Suppressor macrophage (primary cell): ENCODE measurements at places on chromosomes 16 and 17.

- peak; percentile 53 for DNase-seq
Observed at GRCh38 chr16:89918453-89919347, at the start of gene MC1R. Gene MC1R (plus strand): TSS chr16:89918862. CDS start chr16:89919259, 397 bp downstream.

- DNase-seq, result no peak
Observed at GRCh38 chr17:47310186-47310733, 13.5 kb upstream of the EFCAB13 start.

DNA sequence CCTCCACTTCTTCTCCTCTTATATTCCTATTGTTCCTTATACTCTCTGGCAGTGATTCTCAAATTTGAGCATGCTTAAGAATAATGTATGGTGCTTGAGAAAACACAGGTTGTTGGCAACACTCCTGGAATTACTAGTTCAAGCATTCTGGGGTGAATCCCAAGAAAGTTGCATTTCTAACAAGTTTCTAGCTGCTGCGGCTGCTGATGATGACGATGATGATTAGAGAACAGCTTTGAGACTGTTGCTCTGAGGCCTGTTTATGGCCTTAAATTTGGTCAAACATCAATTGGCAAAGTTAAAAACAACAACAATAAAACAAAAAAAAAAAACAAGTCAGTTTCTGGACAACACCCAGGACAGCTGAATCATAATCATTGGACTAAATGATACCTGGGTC is 961.9 kb downstream of the CDH11 start:
- DNase-seq, result no peak

DNA sequence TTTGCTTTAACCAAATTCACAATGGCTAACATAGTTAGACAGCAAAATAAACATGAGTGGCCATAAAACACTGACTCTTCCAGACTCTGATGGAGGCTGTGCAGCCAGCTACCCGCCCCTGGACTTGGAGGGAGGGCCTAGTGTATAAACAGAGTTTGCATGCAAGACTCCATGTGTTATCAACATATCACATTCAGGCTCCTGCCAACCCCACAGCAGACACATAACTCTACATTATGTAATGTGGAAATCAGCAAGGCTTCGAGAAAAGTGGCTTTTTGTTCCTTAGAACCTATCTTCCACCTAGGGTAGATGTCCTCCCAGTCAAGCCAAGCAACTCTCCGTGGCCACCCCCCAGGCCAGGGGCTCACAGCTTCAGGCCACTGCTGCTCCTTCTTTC is 19.3 kb upstream of the SOX9 start:
- no peak for DNase-seq

DNA sequence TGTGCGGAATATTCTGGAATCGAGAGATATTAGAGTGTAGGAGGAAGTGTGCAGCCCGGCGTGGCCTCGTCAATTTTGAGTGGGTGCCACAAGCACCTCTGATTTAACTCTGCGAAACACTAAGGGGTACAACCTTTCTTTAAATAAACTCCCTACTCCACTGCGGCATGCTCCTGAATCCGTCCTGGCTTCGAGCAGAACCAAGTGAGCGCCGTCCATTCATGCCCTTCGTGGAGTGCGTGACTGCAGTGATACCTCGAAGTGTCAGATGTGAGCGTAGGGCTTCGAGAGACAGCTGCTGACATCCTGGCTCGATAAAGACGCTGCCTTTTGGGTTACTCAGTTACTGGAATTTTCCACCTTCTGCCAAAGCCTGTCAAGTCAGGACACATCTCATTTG is 128.8 kb downstream of the FOXL1 start:
- DNase-seq, result no peak

DNA sequence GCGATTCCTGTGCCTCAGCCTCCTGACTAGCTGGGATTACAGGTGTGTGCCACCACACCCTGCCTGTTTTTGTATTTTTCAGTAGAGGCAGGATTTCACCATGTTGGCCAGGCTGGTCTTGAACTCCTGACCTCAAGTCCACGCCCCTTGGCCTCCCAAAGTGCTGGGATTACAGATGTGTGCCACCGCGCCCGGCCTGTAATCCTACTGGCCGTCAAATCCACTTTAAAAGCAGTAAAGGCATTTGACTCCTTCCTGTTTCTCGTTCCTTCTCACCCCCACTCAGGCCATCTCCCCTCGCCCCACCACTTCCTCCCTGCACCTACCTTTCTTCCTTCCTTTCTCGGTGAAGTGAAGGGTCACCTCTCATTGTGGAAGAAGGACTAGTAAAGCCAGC is 69.4 kb upstream of the CREBBP start:
- no peak for DNase-seq

- DNase-seq, result no peak
Observed at GRCh38 chr17:81541123-81541522, 11.0 kb downstream of the FAAP100 start.

- no peak for DNase-seq
Observed at GRCh38 chr17:13740686-13741085, 139.0 kb upstream of the HS3ST3A1 start.

DNA sequence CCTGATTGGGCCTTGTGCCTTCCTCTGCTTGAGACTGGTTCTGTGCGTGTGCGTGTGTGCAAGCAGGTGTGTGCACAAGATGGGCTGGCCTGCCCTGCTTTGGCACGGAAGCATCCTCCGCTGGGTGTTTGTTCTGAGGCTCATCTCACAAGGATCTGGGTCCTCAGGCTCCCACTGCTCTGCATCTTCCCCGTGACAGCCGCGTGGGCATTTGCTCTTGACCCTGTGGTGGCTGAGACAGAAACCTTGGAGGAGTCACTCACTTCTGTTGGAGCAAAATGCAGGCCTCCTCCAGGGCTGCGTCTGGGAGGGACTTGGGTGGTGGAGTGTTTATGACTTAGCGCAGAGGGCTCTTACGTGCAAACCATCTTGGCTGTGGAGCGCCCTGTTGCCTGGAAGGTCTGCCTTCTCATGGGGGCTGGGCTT is 119.2 kb downstream of the RPTOR start:
- DNase-seq, result no peak

DNA sequence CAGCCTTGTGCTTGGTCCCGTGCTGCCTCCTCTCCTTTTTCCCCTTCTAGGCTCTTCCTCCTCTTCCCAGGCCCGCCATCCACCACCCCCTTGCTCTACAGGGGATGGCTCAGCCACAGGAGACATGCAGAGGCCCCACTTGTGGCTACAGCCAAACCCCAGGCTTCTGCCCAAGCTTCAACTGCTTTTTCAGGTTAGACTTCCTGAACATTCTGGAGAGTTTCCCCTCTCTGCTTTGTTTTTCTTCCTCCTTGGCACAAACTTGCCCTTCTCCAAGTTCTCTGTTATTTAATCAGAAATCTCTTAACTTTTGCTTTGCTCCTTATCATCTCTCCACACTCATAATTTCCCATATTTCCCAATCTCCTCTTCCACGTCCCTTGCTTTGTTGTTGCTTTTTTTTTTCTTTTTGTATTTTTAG is 18.3 kb upstream of the HAS3 start:
- DNase-seq, result no peak

- DNase-seq, result no peak
Observed at GRCh38 chr17:60902399-60902798, 224.7 kb downstream of the BCAS3 start.

- peak; percentile 34 for DNase-seq
Observed at GRCh38 chr17:74592087-74592990, at the start of gene CD300LD. Gene CD300LD (minus strand): TSS chr17:74592283. CDS start chr17:74592202, 81 bp downstream.

GRCh38 chr16:10308305-10309193 is 77.3 kb upstream of the ATF7IP2 start:
- DNase-seq, result no peak

- DNase-seq, result no peak
Observed at GRCh38 chr17:77778636-77779489, 179.6 kb upstream of the TNRC6C start.

DNA sequence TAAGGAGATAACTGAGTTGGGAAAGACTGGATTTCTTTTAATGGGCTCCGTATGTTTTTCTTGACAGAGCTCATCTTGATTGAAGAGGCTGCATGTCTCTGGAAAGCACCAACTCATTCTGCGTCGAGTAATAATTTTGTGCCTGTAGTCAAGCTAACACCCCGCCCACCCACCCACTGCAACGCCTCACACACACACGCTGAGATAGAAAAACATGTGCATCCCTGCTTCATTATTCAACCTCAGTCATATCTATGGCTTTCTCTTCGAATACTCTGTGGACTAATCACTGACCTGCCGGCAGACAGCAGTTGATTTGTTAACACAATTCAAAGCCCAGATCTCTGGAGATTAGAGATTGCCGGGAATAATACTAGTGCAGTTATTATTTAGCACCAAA is 220.2 kb upstream of the TOM1L1 start:
- DNase-seq, result no peak

GRCh38 chr16:83348991-83349390 is 458.8 kb upstream of the HSBP1 start:
- DNase-seq, result no peak

GRCh38 chr17:17403065-17403464 is 73.7 kb upstream of the MED9 start:
- DNase-seq, result no peak

DNA sequence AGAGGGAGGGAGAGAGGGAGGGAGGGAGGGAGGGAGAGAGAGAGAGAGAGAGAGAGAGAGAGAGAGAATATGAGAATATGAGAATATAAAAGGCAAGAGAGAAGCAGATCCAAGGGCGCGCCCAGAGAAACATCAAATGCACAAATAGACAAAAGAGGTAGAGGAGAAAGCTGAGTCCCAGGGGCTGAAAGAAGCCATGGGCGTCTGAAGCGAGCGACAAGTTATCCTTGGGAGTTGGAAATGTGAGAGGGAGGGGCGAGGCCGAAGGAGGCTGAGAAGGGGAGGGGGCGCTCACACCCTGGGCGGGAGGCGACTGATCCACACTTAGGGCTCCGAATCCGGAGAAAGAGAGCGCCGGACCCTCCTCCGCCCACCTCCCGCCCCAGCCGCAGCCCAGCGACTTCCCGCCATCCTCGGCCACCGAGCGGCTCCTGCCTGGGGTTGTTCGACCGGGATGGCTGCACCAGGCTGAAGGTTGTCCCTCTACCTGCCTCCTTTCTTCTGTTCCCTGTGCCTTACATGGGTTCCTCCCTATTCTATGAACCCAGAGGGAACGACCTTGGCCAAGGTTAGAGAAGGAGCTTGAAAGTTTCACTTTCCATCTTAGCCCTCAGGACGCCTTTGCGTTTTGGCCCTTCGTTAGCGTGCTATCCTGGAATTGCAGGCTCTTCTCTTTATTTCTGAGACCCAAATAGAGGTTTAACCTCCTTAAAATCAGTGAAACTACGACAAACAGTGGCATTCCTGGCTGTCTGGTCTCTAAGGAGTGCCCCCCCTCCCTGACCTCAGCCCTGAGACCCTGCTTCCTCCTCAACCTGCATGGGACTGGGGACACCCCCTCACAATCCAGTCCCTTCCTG is 21.2 kb upstream of the HOXB9 start:
- no peak for DNase-seq

- no peak for DNase-seq
Observed at GRCh38 chr17:1434150-1434549, 21.9 kb downstream of the CRK start.
